ENCODE measurements at places on chromosomes 5 and 9. TPM values are rescaled to one million over a fixed set of nuclear protein-coding genes. Genes with fewer than 3 reads are reported as not detected.

- no peak for DNase-seq
- no peaks in the 10 kb centered on the region for H3K4me1 ChIP-seq
- H3K27me3 ChIP-seq, result no peaks in the 10 kb centered on the region
- H3K27ac ChIP-seq, result no peak overlapping the region
Measured at GRCh38 chr5:52491818-52492217, 295.9 kb upstream of the ITGA1 start.

DNA sequence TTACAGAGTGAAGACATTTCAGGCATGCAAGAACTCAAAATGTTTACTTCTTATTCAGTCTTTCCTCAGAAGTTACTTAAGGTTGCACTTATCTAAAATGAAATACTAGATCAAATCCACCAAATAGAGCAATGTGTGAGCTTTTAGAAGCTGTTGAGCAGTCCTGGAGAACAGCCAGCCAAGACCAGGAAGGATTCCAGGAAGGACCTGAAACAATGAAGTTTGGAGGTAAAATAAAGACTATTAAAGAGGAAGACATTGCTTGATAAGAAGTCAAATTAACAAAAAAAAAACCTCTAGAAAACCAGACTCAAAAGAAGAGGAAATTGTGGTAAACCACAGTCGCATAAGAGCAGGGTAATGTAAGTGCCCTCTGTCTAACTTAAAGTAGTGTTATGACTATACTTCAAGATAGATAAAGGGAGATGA lies 156.2 kb upstream of the S1PR3 start:
- peak; percentile 28 for DNase-seq
- no peak overlapping the region for H3K27ac ChIP-seq
- no peaks in the 10 kb centered on the region for H3K27me3 ChIP-seq

DNA sequence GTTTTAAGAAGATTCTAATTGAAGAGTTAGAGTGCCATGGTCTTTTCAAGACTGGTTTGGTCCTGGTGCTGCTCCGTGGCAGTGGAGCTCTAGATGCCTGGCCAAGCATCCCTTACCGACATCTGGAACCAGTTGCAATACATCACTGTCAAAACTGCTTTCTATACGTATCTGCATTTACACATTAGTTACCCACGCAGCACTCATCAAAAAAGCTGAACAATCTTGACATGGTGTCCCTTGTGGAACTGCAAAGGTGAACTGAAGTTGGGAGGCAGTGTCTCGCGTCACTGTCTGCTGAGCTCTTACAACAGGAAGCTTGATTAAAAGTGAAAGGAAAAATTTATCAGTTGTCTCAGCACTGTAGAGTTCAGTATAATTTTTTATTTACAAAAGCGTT lies 82.6 kb downstream of the PBX3 start:
- no peak overlapping the region for H3K27ac ChIP-seq
- no peak overlapping the region for H3K4me3 ChIP-seq
- H3K27me3 ChIP-seq, result no peaks in the 10 kb centered on the region
- no peaks in the 10 kb centered on the region for H3K4me1 ChIP-seq
- no peaks in the 10 kb centered on the region for H3K36me3 ChIP-seq
- DNase-seq, result no peak

- H3K36me3 ChIP-seq, result no peaks in the 10 kb centered on the region
- no peak overlapping the region for H3K27ac ChIP-seq
- no peaks in the 10 kb centered on the region for H3K4me1 ChIP-seq
- no peak overlapping the region for H3K4me3 ChIP-seq
- H3K27me3 ChIP-seq, result no peaks in the 10 kb centered on the region
- DNase-seq, result no peak
Measured at GRCh38 chr5:35383041-35383440, 152.8 kb upstream of the PRLR start.

DNA sequence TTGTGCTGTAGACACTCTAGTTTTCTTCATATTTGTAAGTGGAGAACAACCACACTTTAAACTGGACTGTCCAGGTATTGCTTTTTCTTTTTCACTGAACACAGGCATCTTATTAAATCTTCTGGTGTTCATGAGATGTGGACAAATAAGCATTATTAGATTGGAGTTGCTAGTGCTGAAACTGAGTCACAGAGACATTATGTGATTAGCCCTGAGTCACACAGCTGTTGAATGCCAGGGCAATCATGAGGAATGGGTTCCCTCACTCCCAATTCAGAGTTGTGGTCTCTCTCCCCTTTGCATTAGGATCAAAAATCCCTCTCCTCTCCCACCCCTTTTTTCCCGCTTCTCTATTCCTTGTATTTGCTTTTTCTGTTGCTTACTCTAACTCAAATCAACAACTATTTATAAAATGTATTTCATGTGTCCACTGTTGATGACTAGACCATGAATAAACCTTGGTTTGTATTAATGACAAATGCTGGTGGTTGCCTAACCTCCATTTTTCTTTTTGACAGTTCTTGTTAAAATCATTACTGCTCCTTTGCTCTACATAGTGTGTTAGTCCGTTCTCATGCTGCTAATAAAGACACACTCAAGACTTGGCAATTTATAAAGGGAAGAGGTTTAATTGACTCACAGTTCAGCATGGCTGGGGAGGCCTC lies 738.2 kb downstream of the BRINP1 start:
- H3K27ac ChIP-seq, result no peak overlapping the region
- H3K4me1 ChIP-seq, result no peaks in the 10 kb centered on the region
- no peaks in the 10 kb centered on the region for H3K27me3 ChIP-seq

- no peak overlapping the region for H3K4me3 ChIP-seq
- H3K27me3 ChIP-seq, result no peaks in the 10 kb centered on the region
- DNase-seq, result no peak
- peaks cover under 1% of the 10 kb centered on the region for H3K4me1 ChIP-seq
- H3K27ac ChIP-seq, result no peak overlapping the region
- no peaks in the 10 kb centered on the region for H3K36me3 ChIP-seq
Measured at GRCh38 chr5:54638106-54638505, 120.5 kb downstream of the SNX18 start.

DNA sequence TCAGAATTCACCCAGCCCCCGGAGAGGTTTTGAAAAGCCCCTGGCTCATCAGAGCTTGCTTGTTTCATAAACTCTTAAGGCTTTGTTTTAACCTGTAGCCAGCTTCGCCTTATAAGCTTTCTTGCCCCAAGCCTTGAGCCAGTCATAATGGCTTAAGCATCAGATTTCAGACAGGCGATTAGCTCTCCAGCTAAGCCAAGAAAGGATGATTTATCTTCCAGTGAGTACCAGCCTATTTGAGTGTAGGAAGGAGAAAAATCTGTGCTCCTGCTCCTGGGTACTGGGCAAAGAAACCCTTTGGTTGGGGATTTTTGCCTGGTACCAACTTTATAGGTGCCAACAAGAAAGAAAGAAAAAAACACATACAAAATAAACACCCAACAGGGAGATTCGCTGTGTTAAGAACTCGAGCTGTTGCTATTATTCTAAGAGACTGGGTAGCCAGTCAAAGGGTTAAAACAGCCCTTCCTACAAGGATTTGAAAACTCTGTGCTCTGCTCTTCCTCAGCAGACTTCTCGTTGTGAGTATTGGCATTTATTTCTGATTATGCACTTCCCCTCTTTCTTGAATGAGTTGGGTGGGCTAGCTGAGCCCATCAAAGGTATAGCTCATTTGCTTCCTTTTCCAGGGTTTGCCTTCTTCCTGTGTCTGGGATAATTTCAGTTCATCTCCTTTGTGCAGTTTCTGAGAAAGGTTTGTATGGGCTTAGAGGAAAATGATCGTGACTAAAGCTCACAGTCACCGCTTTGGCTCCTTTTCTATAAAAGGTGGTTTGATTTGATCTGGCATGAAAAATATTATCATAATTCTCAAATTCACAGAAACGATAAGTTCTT lies 157.2 kb upstream of the DMRT1 start:
- no peak overlapping the region for H3K27ac ChIP-seq
- DNase-seq, result no peak
- H3K4me1 ChIP-seq, result peaks cover 27% of the 10 kb centered on the region
- no peak overlapping the region for H3K4me3 ChIP-seq
- no peaks in the 10 kb centered on the region for H3K36me3 ChIP-seq
- H3K27me3 ChIP-seq, result no peaks in the 10 kb centered on the region

- H3K27me3 ChIP-seq, result peaks cover 10% of the 10 kb centered on the region
- H3K27ac ChIP-seq, result no peak overlapping the region
- no peak overlapping the region for H3K4me3 ChIP-seq
- DNase-seq, result no peak
Measured at GRCh38 chr5:138435943-138436342, 2.9 kb upstream of the REEP2 start.

GRCh38 chr5:14532180-14532579 lies 49.4 kb upstream of the OTULINL start:
- no peaks in the 10 kb centered on the region for H3K4me1 ChIP-seq
- no peak for DNase-seq
- H3K4me3 ChIP-seq, result no peak overlapping the region

GRCh38 chr5:38576961-38577684 lies 20.7 kb upstream of the LIFR start:
- H3K4me3 ChIP-seq, result no peak overlapping the region
- no peak overlapping the region for H3K27ac ChIP-seq
- no peaks in the 10 kb centered on the region for H3K4me1 ChIP-seq
- no peak for DNase-seq
- no peaks in the 10 kb centered on the region for H3K36me3 ChIP-seq

DNA sequence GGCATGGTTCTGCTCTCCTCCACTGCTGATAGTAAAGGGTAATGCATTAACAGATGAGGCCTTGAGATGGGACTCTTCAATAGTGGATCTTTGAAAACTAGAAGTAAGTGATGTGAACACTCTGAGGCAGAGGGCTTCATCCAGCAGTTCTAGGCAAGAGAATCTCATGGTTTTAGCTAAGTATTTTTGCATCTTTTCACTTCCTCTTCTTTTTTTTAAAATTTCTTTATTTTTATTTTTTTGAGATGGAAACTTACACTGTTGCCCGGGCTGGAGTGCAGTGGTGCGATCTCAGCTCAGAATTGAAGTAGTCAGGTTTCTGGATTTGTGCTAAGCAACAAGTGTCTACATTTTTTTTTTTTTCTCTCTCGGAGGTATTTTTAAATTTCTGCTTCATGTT lies 101.9 kb downstream of the MTRR start:
- no peak for DNase-seq
- H3K4me1 ChIP-seq, result no peaks in the 10 kb centered on the region
- peaks cover 40% of the 10 kb centered on the region for H3K27me3 ChIP-seq
- H3K36me3 ChIP-seq, result no peaks in the 10 kb centered on the region
- no peak overlapping the region for H3K27ac ChIP-seq
- no peak overlapping the region for H3K4me3 ChIP-seq

- H3K36me3 ChIP-seq, result no peaks in the 10 kb centered on the region
- DNase-seq, result no peak
- no peaks in the 10 kb centered on the region for H3K27me3 ChIP-seq
Measured at GRCh38 chr9:118651511-118651910, 717.7 kb downstream of the BRINP1 start.

DNA sequence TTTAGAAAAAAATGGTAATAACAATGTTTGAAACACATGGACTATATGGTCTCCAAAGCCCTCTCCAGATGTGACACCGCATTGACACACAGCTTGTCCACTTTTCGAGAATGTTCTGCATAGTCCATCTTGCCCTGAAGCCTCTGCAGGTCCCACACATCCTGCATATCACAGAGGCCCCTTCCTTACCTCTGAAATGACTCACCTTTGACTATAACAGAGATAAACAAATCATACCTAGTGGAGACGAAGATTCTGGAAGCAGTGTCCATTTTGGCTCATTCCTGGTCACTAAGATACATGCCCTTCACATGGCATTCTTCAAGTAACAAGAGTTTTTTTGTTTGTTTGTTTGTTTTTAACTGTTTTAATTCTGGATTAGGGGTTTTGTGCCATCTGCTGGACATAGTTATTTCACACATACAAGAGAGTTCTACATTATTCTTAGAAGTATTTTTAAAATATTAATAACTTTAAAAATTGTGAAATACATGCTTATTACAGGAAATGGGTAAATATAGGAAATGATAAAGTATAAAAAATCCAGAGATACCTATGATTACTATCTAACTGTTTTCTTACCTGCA lies 5.1 kb downstream of the ARL14EPL start:
- no peak overlapping the region for H3K27ac ChIP-seq
- H3K4me3 ChIP-seq, result no peak overlapping the region
- H3K27me3 ChIP-seq, result no peaks in the 10 kb centered on the region
- H3K4me1 ChIP-seq, result peaks cover 9% of the 10 kb centered on the region

- H3K36me3 ChIP-seq, result no peaks in the 10 kb centered on the region
- no peak for DNase-seq
- H3K27ac ChIP-seq, result no peak overlapping the region
- no peaks in the 10 kb centered on the region for H3K27me3 ChIP-seq
Measured at GRCh38 chr9:269081-269711, 54.5 kb downstream of the DOCK8 start.

Gene SLC45A2
- 0.33 TPM for total RNA-seq

GRCh38 chr5:34858790-34859189 lies 19.8 kb downstream of the TTC23L start:
- no peaks in the 10 kb centered on the region for H3K36me3 ChIP-seq
- H3K27me3 ChIP-seq, result no peaks in the 10 kb centered on the region
- no peak for DNase-seq
- no peak overlapping the region for H3K4me3 ChIP-seq
- H3K4me1 ChIP-seq, result no peaks in the 10 kb centered on the region

DNA sequence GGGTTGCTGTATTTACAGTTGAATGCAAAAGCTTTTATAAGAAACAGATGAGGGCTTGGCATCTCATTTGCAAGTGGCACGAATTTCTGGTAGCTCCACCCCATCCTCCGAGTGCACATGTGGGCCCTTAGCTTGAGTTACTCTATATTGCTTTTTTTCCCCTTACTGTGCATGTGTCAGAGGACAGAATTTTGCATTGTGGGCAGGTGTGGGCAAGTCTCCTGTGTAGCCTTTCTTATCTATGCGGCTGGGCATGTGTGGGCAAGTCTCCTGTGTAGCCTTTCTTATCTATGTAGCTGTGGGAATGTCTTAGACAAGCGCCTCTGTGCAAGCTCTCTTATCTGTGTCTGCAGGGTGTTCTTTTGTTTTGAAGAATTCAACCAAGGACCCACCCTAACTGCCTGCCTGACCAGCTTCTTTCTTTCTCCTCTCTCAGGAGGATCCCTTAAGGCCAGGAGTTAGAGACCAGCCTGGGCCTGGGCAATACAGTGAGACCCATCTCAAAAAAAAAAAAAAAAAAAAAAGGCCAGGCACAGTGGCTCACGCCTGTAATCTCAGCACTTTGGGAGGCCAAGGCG lies 34.1 kb upstream of the SIL1 start:
- H3K4me3 ChIP-seq, result no peak overlapping the region
- H3K4me1 ChIP-seq, result no peaks in the 10 kb centered on the region
- no peak for DNase-seq
- H3K27ac ChIP-seq, result no peak overlapping the region

DNA sequence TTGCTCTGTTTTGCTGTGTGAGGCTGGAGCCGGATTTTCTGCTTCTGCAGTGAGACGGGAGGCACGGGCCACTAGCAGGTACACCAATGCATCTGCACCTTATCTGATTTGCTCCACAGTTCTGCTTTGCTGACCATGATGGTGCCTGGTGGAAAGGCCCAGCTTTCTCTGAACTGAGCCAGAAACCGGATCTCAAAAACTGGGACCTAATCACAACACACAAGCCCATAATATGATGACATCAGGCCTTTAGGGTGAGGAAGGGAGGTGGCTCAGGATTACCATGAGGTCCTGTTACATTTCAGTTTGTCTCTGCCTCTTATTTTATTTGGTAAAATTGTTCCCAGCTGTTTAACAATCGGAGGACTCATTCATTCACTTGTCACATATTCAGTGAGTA lies 49.8 kb downstream of the FGF1 start:
- H3K36me3 ChIP-seq, result no peaks in the 10 kb centered on the region
- no peak for DNase-seq
- H3K27ac ChIP-seq, result no peak overlapping the region

Data from PC-9 (cell line).